ENCODE measurements at places on chromosomes 7 and 10.

GRCh38 chr10:103896225-103896624 lies 21.8 kb downstream of the STN1 start:
- DNase-seq: no peak

- no peak for DNase-seq
Observed at GRCh38 chr10:51832652-51833383, 133.4 kb upstream of the CSTF2T start.

- DNase-seq: no peak
Observed at GRCh38 chr7:127682140-127682539, 30.1 kb downstream of the SND1 start.

GRCh38 chr7:10706875-10707493 lies 266.7 kb upstream of the PHF14 start:
- DNase-seq: no peak

DNA sequence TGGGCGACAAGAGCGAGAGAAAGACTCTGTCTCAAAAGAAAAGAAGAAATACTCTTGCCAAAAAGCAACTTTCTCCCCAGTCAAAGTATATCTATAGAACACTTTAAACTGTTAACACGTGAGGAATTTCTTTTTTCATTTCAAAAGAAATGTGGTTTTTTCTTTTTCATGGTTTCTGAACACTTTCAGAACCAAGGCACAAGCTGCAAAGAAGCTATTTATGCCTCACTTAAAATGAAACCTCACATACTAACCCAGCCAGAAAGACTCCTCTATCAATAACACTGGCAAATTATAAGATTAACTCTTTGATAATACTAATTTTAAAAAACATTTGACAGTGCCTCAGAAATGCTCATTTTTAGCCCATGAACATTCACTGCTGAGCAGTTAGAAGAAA lies 20.9 kb downstream of the TBX20 start:
- DNase-seq: no peak

- no peak for DNase-seq
Observed at GRCh38 chr7:113004726-113005454, 81.7 kb downstream of the GPR85 start.

- DNase-seq: no peak
Observed at GRCh38 chr7:2384354-2385243, 18.8 kb upstream of the CHST12 start.

DNA sequence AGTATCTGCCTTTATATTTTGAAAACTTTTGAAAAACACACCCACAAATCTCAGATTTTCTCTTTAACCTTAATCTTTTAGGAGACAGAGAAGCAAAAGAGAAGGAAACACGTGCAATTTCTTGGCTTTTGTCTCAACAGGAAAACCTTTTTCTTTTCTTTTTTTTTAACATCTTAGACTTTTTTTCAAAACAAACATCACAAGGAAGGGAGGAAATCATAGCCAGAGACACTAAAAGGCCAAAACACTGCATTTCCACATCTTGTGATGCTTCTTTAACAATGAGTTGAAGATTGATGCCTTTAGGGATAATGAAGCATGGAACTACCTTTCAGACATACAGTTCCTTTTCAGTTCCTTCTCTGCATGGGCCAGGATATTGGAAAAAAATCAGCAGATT lies 136.6 kb upstream of the NRBF2 start:
- no peak for DNase-seq

- no peak for DNase-seq
Observed at GRCh38 chr10:16105082-16105481, 244.8 kb upstream of the MINDY3 start.

GRCh38 chr7:132666071-132666773 lies 90.0 kb upstream of the PLXNA4 start:
- no peak for DNase-seq

GRCh38 chr10:120422457-120422856 lies 34.6 kb upstream of the PLPP4 start:
- no peak for DNase-seq

DNA sequence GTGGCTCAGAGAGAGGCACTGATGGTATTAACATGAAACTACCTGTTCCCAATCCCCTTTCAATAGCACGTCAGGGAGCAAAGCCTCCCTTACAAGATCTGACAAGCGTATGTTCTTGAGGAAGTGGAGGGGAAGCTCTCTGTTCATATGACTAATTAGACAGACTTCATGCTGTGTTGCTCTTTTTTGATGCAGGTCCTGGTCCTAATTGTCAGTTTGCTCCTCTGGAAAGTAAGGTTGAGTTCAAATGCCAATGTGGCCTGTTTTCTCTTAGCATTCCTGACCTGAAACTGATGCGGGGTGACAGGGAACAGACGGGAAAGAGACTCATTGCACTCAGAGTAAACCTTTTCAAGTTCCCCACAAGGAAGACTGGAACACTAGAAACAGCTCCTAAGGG lies 27.0 kb upstream of the TBX20 start:
- DNase-seq: no peak

DNA sequence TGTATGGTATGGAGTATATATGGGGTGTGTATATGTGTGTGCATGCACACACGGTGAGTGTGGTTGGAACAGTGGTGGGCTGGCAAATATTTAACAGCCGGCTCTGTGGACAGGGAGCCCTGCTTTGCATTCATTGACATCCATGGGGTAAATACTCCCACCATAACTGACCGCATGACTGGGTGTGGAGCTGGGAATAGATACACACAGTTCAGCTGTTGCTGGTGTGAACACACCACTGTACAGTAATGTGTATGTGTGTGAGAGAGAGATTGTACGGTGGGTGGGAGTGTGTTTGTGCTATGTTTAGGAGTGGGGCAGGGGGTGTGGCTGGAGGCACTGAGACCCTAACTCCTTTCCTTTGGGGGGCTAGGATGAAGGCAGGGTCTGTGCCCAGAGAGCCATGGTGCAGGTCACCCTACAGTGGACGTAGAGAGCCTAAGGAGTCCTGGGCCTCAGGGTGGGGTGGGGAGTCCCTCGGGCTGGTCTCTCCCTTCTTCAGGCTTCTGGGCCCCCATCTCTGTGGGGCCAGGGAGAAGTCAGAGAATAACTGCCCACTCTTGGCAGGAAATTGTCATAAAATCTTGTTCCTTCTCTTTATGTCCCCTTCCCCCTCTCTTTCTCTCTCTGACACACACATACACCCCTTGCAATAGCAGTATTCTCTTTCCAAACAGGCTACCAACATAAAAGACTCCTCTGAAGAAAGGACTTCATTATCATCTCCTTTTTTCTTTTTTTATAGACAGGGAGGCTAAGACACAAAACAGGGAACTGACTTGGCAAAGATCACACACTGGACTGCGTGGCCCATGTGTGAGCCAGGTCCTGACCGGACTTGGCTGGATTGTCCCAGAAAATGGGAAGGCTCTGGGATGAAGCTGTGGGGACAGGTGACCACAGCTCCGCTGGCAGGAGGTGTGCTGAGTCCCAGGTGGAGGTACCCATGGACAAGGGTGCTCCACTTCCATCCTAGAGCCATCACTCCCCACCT lies 3.2 kb downstream of the SFRP5 start:
- no peak for DNase-seq

- DNase-seq: no peak
Observed at GRCh38 chr10:44874166-44874565, 37.0 kb upstream of the TMEM72 start.

GRCh38 chr7:137878333-137878961 lies 31.7 kb upstream of the DGKI start:
- no peak for DNase-seq

GRCh38 chr10:5297996-5298395 lies 66.8 kb upstream of the UCN3 start:
- no peak for DNase-seq

DNA sequence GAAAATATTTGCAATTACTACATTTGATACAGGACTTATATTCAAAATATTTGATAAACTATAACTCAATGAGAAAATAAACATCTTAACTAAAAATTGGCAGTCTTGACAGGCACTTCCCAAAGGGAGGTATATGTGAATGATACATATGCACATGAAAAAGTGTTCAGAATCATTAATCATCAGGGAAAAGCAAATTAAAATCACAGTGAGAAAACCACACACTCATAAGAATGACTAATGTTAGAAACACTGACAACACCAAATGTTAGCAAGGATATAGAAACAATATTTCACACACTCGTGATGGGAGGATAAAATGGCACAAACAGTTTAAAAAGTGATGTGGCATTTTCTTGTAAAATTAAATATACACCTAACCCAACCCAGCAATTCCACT lies 4.1 kb upstream of the VPS26A start:
- DNase-seq: no peak

GRCh38 chr7:101940830-101941229 lies 123.4 kb downstream of the CUX1 start:
- DNase-seq: no peak

- no peak for DNase-seq
Observed at GRCh38 chr7:29249383-29249750, 54.8 kb downstream of the CHN2 start.

DNA sequence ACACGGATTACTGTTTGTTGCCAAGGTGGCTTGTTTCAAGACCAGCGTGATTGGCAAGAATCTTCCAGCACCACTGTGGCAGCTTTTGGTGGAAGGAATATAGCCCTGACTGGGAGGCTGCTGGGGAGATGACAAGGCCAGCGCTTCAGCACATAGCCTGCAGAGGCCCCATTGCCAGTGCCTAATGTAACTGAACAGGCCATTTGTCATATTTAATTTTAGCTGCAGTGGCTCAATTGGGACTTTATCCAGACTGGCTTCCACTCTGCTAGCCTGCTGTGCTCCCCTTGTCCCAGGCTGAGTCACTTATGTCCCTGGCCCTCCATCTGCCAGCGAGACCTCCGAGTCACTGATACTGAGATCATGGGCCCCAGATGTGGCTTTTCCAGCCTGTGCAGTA lies 483.1 kb downstream of the GALNT17 start:
- no peak for DNase-seq

DNA sequence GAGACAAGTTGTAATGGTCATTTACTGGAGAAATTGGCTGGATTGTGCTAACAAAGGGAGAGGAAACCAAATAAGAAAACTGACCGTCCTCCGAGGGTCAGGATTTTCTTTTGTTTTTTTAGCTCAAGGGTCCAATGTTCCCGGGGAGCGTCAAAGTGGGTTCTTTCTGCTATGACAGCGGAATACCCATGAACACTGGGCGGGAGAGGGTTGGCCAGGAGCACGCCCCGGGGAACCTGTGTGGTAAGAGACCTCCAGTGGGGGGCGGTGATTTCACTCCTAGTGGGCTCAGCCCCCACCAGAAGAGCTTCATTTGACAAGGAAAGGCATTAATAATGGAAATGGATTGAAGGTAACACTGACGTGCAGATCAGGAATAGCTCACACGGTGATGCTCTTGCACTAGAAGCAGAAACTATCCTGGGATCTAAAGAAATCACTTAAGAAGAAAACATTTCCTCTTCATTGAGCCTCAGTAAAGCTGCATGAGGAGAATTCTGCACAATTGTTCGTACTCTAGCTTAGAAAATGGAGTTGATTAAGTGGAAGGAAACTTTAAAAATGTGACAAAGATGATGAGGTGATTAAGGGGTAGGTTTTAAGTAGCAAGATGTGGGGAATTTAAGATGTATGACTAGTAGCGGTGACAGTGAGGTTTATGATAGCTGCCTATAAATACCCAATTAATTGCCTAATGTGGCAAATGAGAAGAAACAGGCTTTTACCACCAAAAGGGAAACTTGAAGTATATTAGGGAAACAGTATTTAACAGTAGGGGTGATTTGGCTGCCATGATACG lies 627.2 kb downstream of the SUGCT start:
- no peak for DNase-seq

GRCh38 chr7:91135300-91135699 lies 128.9 kb upstream of the FZD1 start:
- DNase-seq: no peak

DNA sequence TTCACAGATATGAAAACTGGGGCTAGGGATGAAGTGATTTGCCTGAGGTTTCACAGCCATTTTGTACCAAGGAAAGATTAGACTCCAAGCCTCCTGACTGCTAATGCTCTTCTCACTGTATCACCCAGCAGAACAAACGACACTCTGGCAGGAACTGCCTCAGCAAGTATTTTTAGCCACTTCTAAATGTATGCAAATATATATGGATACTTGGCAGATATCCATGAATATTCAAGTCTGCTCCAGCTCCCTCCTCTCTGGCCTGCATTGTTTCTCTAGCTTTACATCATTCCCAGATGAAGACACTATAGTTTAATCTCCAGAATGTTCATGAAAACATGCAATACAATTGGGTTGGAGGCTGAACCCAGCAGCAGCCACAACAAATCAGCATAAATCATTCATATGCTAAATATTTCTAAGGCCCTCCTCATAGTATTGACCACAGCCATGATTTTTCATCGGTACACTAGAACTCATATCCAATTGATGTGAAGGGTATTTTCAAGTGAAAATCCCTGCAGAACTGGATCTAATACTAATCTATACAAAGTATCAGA lies 65.5 kb downstream of the HPSE2 start:
- DNase-seq: no peak

GRCh38 chr10:97707134-97707861 lies 6.2 kb upstream of the MARVELD1 start:
- DNase-seq: no peak

DNA sequence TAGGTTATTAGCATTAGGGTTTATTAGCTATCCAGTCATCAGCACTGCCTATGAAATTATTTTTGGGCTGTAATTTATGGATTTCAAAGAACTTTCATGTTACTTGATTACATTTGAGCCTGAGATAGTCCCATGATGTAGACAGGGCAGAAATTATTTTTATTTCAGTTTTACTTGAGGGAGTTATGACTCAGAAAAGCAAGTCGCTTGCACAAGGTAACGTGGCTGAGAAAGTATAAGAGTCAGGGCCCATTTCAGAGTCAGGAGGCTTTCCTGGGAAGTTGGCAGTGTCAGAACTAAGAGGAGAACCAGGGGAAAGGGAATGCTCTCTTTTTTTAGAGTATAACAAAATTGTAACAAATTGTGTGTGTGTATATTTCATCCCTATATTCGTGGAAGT lies 16.5 kb downstream of the GATA3 start:
- no peak for DNase-seq

- no peak for DNase-seq
Observed at GRCh38 chr7:157253850-157254249, 83.0 kb upstream of the DNAJB6 start.

GRCh38 chr7:108351729-108352131 lies 104.5 kb downstream of the NRCAM start:
- no peak for DNase-seq

- no peak for DNase-seq
Observed at GRCh38 chr10:19833170-19833824, 17.1 kb downstream of the PLXDC2 start.
